ENCODE measurements at places on chromosomes 3 and 15.

GRCh38 chr3:13123013-13123654 lies 49.9 kb upstream of the IQSEC1 start:
- DNase-seq, result no peak

GRCh38 chr3:49928481-49929017 lies 1.1 kb downstream of the MON1A start:
- DNase-seq, result no peak

GRCh38 chr3:5053021-5053831 lies 68.9 kb upstream of the ARL8B start:
- peak; percentile 32 for DNase-seq

DNA sequence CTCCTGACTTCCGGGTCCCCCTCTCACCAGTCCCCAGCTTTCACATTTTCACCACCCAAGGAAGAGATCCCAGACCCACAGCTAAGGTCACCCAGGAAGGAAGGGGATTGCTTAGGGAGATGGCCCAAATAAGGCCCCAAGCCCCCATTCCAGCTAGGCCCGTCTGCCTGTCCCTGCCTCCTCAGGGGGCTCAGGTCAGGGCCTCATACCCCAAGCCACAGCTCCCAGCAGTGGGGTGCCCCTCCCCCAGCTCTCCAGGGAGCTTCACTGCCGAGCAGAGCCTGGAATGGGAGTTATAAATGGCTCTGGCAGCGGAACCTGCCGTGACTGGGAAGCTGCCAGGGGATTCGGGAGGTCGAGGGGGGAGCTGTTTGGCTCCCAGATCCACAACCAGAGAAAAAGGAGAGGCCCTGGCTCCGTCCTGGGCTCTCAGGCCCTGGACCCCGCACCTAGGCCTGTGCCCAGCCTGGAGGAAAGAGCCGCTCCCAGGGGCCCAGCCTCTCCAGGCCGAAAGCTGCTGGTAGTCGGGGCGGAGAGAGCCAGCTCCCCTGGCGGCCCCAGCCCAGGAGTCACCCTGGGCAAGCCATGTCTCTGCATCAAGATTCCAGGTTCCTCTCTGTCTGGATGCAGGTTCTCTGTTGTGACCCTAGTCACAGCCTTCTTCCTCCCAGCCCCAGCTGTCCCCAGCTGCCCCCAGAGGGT lies 550 bp downstream of the CCDC9B start:
- peak; percentile 61 for DNase-seq

DNA sequence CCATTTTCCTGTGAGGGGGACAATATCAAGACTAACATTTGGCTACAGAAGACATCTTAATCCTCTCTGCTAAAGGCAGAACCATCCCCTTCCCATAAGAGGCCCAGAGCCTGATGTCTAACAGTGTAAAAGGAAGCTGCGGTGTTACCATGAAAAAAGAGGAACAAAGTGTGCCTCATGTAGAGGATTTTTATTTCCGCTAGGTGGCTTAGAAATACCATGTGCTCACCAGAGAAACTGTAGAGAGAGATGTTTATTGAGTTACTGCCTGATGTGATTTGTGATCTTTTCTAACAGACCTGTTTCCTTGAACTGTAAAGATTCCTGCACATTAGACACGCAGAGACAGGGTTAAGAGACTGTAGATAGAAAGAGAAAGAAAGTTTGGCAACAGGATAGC lies 22.0 kb downstream of the OR5H15 start:
- no peak for DNase-seq

DNA sequence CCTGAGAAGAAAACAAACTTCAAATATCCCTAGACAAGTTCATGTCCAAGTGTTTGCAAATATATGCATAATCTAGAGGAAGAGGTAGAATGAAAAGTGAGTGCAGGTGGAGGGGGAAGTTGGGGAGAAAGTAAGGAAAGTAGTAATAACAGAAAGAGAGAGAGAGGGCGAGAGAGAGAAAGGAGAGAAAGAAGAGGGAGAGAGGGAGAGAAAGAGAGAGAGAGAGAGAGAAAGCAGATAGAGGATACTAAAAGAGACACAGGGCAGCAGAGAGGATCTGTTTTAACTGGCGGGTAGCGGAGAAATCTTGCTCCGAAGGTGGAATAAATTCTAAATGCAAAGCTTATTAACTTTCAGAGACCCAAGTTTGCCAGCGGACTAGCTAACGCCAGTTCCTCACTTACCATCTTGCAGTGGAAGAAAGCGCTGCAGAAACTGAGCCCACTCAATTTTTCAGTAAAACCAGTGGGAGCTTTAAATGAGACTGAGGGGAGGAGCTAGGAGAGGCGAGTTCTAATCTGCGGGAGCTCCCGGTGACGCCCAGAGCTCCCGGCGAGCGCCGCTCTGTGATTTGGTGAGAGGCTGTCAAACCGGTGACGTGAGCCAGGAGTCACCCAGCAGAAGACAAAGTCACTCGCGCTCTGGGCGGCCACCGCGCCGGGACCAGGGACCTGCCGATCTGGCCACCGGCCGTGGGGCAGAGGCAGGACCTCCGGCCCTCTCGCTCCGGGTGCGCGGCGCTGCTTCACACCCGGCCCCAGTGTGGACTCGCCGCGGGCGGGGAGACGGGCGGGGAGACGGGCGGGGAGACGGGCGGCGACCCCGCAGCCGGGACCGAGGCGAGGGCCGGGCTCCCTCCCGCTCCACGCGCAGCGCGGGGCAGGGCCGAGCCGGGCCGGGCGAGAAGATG lies at the start of gene GMNC:
Gene GMNC, minus strand, starts transcription at position 486 of the 910 bp plus-strand sequence. Its CDS starts 79 bp downstream, at position 407.
- DNase-seq, result peak; percentile 87

DNA sequence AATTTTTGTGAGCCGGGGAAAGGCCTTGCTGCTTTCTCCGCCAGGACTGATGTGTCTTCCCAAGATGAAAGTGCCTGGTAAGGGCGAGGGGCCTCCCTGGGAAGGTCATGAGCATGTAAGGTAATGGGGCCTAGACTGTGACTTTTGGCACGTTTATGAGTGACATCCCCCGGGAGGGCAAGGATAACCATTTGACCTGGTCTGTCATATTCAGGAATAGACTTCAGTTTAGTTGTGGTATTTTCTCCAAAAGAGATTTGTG lies 631 bp upstream of the CNBP start:
- no peak for DNase-seq

GRCh38 chr3:4551051-4551711 lies 58.0 kb downstream of the ITPR1 start:
- DNase-seq, result peak; percentile 24

GRCh38 chr3:179348325-179349013 lies 960 bp downstream of the MFN1 start:
- DNase-seq, result no peak

GRCh38 chr3:142808103-142808917 lies 80.6 kb downstream of the PCOLCE2 start:
- no peak for DNase-seq

- no peak for DNase-seq
Measured at GRCh38 chr3:142489572-142490323, 41.9 kb upstream of the XRN1 start.

DNA sequence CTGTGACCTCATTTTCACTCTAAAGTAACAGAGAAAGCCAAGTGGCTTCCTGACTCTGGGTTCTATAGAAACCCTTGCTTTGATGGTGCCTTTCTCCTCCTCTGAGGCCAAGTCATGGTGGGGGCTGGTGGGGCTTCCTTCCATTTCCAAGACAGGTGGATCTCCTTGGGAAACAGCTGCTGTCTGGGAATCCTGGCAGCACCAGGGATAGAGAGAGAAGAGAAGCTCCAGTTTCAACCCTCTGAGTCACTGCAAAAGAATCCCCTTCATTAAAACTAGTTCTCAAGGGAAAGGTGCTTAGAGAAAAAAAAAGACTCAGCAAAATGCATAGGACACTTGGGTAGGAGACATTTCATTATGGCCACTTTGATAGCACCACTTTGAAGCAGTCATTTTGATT lies 614.4 kb downstream of the FHIT start:
- DNase-seq, result no peak

- DNase-seq, result peak; percentile 26
Measured at GRCh38 chr15:43204016-43204901, 16.6 kb downstream of the EPB42 start.

- no peak for DNase-seq
Measured at GRCh38 chr3:133410191-133410892, 10.5 kb downstream of the BFSP2 start.

DNA sequence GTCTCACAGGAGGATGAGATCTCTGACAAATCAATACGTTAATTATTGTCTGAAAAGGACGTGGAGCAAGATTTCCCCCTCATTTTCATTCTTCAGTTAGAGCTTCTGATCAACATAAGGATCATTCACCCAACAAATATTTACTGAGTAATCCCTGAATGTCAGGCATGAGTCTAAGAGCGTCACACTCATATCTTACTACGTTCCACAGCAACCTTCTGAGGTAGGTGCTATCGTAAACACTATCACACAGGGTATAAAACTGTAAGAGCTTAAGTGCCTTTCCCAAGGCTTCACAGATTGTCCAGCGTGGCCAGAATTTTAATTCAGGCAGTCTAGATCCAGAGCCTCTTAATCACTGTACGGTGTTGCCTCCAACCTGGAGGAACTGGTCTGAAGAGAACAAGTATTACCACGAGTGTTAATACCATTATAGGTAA lies 10.6 kb upstream of the TM4SF1 start:
- DNase-seq, result no peak

- no peak for DNase-seq
Measured at GRCh38 chr3:31302343-31302742, 230.4 kb upstream of the STT3B start.

GRCh38 chr3:21718161-21718765 lies 32.7 kb downstream of the ZNF385D start:
- DNase-seq, result no peak

DNA sequence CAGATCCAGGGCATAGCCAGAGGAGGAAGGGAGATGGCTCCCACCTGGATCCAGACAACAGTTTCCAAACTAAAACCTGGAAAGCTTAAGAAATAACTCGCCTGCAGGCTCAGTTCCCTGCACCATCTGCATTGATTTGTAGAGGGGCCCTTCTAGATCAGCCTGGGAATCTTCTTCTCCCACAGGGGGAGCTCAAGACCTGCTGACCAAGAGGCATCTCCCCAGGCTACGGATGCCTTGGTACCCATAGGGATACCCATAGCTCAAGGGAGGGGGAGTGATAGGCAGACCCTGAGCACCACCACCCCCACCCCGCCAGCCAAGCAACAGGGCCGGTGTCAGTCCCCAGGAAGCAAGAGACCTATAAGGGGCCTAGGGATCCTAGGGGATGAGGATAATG lies 28.0 kb upstream of the DCLK3 start:
- no peak for DNase-seq

DNA sequence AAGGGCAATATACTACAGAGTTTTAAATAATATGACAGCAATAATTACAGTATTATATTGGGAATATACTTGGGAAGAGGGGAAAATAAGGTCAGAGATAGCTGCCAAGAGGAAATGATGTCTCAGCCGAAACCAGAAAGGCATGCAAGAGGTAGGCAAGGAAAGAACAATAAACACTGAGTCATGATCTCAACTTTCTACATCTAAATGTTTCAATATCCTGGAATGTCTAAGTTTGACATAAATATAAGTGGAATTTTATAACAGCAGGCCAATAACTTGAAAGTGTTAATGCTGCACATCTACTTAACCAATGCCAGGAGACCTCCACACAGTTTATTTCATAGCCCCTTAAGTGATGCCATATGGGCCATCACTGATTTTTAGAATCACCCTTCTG lies 99.8 kb upstream of the CPNE4 start:
- DNase-seq, result no peak

DNA sequence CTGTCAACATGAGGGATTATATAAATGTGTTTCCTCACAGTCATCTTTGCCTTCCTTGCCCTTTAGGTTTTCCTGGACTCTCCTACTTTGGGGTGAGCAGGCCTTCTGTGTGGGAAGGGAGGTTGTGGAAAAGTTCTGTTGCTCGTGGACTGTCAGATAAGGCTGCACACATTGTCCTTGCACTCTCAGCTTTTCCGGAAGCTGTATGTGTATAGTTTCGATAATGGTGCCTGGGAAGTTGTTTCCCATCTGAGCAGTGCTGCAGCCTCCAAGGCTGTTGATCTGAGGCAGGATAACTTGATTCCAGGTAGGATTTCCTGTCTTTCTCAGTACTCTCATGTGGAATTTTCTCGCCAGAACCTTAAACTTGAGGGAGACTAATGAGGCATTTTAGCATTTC lies 297.8 kb upstream of the AZI2 start:
- no peak for DNase-seq
